H54 (cell line): ENCODE measurements at places on chromosomes 4 and X.

DNA sequence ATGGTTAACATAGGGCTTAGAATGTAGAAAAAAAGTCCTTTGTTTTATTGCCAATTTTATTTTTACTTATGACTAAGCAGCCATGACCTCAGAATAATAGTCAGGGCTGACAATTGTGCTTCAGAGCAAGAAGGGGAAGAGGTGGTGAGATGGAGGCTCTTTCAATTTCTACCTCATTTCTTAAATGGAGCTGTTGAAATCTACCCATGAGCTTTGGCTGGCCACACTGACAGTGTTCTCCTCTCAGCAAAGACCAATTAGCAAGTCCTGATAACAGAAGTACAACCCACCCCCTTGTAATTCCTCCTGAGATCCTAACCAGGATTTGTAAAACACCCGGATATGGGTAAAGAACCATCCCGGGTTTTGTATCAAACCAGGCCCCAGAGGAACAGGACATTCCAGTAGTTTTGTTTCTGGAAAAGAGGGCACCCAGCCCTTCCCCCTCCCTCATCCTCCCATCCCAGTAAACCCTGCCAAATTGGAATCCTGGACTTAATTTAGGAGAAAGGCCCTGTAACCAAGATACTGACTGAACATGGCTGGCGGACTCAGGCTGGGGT is at the start of gene HEPH:
TSS of gene HEPH (plus strand) at position 399 of the 563 bp plus-strand sequence. CDS start 6,324 bp downstream, outside the sequence.
- no peak for DNase-seq

- DNase-seq, result no peak
These were observed 53.8 kb downstream of the CPLX1 start for GRCh38 chr4:772118-772517.

DNA sequence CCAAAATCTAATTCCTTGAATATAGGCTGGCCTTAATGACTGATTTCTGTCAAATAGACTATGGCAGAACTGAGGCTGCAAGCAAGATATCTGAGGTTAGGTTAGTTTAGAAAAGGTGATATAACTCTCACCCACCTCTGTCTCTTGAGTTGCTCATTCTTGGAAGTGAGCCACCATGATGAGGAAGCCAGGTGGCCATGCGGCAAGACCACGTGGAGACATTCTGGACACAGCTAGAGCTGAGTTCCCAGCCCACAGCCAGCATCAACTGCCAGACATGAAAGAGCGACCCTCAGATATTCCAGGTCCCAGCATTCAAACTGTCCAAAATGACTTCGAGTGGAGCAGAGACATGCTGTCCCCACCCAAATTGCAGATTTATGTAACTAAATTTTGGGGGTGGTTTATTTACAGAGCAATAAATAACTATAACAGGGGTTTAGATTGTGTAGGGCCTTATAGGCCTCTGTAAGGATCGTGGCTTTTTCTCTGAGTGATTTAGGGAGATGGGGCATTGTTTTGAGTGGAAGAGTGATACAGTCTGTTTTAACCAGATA is 33.7 kb downstream of the USP53 start:
- no peak for DNase-seq

DNA sequence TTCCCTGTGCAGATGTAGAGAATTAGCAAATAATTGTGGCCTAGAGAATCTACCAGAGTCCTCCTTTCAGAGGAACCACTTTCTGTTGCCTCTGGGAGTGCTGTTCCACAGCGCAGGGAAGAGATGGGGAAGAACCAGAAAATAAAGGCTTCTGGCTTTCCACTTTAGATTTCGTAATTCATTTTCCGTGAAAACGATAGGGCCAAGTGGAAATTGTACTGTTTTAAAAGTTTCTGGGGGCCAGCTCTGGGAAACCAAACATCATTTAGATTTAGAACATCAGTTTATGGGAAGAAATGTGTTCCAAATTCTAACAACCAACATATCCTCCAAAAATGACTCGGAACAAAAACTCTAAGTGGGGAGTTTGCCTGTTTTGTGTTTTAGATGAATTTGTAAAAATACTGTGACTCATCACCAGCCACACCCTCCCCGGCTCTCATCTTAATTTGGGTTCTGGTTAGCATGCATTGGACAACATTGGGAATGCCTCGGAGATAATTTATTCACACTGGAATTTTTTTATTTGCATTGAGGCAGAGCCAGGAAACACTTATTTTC is 65.2 kb upstream of the LNX1 start:
- DNase-seq, result no peak
